ENCODE measurements at places on chromosomes 5 and 9.

- DNase-seq: no peak
These were observed 16.5 kb upstream of the QRFP start for GRCh38 chr9:130912932-130913598.

DNA sequence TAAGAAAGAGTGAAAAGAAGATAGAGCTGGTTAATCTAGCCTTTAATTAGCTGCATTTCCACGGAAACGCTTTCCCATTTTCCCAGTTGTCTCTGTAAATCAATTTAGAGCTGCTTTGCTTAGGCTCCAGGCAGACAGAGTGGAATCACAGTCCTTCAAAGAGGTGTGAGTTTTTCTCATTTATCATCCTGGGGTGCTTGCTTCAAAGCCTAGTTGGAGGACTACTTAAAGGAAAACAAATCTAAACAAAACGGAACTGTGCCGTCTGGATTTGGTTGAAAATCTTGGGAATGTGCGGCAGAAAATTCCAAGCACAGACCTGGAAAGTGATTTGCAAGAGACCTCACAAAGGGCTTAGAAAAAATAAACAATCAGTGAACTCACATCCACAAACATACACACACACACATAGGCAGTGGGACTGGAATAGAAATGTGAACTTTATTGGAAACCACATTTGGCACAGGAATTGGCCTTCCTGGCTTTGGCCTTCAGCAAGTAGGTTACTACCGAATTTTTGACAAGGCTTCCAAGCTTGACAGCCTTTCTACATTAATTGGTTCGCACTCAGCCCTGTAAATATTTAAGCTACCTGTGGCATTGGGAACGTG lies 235.2 kb upstream of the SLC24A2 start:
- DNase-seq: no peak

DNA sequence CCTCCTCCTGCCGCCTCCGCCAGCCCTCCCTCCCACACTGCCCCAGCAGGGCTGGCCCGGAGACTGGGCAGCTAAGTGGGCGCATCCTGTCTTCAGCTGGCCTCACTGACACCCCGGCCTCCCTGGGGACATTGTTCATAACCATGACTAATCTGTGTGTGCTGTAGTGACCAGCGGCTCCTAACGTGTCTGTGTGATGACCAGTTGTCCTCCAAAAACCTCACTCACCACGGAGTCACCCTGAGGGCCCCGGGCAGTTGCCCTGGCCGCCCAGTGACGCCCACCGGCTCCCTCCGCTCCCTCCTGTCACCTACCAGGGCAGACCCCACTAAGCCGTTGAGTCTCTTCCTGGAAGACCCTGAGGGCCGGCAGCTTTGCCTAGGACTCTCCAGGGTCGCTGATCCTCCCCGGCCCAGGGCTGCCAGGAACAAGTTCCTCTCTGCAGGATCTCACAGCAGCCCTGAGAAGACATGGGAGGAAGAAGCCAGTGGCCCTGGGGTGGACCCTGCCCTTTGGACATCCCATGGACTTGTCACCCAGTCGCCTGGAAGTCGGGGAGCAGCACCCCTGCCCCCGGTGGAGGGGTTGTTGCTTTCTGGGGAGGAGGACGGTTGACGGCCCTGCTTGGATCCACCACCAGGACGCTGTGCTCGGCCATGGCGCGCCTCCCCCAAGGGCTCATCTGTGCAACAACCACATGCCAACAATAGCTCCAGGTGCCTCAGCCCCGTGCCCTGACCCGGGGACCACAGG lies 110.2 kb upstream of the LMX1B start:
- no peak for DNase-seq

- peak; percentile 21 for DNase-seq
These were observed 1.5 kb upstream of the OLFM1 start for GRCh38 chr9:135085830-135086546.

DNA sequence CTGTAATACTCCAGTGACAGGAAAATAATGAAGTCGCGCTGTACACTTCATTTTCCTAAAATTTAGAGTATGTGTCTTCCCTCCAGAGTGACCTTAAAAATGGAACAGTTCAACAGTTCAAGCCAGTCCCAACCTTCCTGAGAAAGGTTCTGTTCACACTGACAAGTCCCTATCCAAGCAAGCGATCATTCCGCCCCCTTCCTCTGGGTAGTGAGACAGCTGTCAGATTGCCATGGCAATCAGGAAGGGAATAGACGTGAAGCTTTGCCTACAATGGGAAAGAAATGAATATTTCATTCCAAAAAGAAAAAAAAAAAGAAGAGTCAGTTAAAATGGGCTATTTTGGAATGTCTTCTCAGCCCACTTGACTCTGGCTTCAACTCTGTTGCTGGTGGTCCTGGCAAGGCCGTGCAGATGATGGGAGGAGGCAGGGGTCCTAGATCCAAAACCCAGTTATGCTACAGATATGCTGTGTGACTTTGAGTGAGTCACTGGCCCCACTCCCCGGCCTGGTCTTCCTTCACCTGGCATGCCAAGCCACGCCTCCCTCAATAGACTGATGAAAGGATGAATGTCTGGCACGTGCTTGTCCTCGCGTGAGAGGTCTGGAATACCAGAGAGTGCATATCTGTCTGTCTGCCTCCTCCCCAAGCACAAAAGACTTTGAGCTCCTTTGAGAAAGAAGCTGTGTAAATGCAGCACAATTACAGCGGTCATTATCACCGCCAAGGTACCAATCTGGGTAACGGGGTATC lies 165.8 kb upstream of the WWC1 start:
- no peak for DNase-seq

- no peak for DNase-seq
These were observed 307.2 kb downstream of the HTR1A start for GRCh38 chr5:63655043-63655442.

DNA sequence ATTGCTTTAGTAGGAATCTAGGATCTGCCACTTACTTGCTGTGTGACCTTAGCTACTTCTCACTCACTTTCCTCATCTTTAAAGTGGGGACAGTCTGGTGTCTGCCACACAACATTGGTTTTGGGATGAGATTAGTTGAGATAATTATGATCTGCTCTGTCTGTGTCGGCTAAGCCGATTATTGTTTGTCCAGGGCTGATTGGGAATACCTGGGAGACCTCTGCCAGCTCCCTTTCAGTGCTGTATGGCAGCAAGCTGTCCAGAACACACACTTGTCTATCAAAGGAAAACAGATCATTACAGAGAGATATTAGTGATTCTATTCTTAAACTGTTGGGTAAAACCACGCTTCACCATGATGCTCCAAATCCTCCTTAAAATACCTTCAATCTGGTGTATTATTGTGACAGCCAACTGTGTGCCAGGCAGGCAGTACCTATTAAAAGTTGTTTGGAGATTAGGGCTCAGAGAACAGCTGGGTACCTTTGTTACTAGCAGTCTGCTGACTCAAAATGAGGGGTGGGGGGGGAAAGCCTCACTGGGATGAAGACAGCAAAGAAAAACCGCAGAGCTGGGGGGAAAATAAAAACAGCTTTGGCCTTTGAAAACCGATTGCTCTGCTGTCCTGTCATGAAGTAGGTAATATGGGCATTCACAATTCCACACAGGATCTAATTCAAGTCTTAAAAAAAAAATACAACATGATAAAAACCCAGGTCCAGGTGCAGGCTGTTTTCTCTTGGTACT lies 458.4 kb upstream of the C9orf72 start:
- DNase-seq: no peak

DNA sequence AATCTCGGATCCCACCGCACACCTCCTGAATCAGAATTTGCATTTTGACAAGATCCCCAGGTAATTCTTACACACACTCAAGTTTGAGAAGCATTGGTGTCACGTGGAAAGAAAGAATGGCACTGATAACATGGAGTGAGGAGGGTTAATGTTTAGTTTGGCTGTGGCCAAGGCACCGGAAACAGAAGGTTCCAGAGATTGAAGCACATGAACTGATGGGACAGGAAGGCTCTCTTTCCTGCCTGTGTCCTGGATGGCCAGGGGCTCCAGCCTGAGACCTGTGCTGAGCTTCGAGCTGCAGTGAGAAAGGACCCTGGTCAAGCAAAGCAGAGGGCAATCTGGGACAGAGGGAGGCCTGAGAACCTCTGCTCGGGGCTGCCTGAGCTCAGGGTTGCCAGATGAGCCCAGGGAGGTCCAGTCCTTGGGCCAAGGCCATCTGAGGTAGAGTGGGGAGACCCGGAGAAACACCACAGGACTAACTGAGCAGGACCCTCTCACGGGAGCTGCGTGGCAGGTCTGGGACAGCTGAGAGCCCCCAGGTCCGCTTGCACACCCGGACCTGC lies 27.3 kb downstream of the AFAP1L1 start:
- DNase-seq: no peak

- no peak for DNase-seq
These were observed 1050.4 kb downstream of the MAT2B start for GRCh38 chr5:164555809-164556208.

DNA sequence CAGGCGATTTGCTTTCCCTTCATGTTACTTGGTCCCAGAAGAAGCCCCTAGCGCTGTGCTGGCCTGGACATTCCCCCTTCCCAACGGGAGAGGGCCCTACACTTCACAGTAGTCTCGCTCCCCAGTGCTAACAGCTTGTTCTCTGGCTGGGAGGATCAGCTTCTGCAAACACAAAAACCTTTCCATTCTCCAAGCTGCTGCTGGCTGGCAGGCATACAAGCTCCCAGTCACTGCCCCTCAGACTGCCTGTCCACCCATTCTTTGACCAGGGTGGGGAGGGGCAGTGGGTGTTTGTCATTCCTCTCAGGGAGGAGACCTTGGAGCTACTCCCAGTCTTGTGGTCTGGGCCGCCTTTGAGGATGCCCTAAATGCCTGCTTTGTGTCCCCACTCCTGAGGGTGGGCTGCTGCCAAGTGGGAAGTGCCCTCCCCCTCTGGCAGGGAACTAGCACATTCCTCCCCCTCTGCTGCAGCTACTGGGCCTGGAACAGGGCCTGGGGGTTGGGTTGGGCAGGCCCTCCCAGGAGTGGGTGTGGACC lies 20.8 kb downstream of the ENHO start:
- DNase-seq: no peak

DNA sequence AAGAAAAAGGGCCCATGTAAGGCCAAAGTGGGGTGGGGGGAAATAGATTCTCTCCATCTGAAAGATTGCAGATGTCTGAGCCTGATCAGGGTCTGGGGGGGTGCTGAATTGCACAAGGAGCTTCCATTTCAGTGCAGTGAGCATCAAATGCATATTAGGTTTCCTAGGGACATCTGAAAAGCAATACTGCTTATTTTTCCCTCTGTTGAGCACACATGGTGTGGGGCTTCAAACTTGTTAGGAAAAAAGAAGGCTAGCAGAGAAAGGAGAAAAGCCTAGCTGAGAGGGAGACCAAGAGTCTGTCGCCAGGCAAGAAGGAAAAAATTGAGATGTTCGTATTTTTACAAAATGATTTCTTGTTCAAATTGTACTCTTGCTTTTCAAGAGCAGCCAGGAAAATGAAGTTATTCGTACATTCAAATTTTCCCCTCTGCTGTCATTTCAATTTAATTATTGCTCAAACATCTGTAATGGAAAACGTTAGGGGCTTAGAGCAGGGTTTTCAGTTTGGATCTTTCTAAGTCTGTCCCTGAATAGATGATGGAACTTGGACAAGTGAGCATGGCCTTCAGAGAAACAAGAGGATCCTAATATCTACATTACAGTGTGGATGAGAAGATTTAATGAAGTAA lies 191.9 kb upstream of the GAS1 start:
- DNase-seq: no peak

DNA sequence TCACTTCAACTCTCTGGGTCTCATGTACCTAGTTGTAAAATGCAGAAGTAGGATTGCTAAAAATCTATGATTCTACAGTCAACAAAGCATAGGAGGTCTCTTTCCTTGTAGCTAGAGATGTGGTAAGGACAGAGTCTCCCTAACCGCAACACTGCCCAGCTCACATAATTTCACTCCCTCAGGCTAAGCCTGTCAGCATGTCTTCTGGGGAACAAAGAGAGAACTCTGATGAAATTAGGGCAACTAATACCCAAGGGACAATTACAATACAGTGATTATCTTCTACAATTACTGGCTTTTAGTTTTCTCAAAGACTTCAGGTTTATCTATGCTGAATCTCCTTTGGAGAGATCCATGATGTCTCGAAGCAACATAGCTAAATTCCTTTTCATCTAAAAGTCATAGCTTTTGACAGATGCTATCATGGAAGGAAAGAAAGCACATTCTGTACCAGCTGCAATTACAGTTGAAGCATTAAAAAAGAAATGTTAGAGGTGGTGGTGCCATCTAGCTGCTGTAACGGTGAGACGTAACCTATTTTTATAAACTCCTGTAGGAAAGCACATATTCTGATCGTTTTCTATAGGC lies 141.1 kb upstream of the TARS1 start:
- no peak for DNase-seq

GRCh38 chr9:137113385-137114159 lies 961 bp downstream of the DPP7 start:
- DNase-seq: no peak

DNA sequence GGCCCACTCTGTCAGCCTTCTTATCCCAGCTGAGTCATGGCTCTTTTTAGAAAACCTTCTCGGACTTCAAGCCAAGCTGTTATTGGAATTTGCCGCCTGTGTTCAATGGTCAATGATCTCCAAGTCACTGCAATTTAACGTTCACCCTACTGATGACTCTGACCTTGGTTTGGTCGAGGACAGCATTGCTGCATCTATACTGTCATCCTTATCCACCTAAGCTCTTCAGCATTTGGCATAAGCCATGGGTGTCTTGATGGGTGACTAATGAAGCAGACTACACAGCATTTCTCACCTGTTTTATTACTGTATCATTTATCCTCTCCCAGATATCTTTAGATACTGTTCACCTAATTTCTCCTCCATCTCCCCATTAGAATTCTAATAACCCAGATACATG lies 5.6 kb upstream of the HSPB3 start:
- no peak for DNase-seq

GRCh38 chr5:169838688-169839087 lies 141.6 kb downstream of the INSYN2B start:
- no peak for DNase-seq

GRCh38 chr5:98454904-98455303 lies 318.6 kb upstream of the RGMB start:
- no peak for DNase-seq

All from stimulated activated CD4-positive, alpha-beta T cell treated with anti-CD3 and anti-CD28 coated beads, Interleukin-1b, Interleukin-23, amount 100 ng/mL, for 24 hours (primary cell).